Activated CD4-positive, alpha-beta T cell treated with anti-CD3 and anti-CD28 coated beads, Interleukin-2, amount 50 U/mL, for 1 hour (primary cell): ENCODE measurements at places on chromosomes 3 and 15.
A peak's percentile ranks its signal among the peaks of the same experiment; 100 is the strongest.

- no peak for DNase-seq
Observed at GRCh38 chr3:66335671-66336070, 114.9 kb downstream of the SLC25A26 start.

GRCh38 chr3:13110678-13111116 is 37.5 kb upstream of the IQSEC1 start:
- peak; percentile 15 for DNase-seq

DNA sequence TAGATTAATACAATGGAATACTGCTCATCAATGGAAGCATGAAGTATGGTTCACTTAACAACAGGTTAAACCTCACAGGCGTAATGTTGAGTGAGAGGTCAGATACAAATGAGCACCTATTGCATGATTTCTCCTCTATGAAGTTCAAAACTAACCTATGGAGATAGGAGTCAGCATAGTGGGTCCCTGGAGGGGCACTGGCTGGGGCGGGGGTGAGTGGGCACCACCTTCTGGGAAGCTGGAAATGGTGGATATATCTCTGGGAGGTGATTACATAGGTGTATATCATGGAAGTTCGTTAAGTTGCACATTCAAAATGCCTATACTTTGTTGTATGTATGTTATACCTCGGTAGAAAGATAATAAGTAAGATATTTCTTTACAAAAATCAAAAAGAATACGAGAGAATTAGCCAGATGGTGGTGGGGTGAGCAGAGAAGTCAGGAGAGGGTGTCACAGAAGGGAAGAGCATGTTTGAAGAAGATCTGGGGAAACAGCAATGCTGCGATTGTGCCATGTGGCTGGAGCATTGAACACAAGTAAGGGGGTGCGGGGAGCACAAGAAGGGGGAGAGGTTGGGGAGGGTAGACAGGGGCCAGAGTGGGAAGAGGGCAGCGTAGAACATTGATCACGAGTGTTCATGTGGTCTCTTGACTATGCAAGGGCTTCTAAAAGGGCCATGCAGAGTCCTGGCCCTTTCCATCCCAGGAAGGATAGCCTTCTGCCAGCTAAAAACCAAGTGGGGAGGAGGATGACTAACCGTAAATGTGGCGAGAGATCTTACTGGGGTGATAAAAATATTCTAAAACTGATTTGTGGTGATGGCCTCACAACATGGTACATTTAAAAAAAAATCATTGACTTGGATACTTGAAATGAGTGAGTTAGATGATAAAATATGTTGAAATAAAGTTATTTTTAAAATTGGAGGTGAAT is 30.2 kb downstream of the ITGA11 start:
- DNase-seq: no peak

DNA sequence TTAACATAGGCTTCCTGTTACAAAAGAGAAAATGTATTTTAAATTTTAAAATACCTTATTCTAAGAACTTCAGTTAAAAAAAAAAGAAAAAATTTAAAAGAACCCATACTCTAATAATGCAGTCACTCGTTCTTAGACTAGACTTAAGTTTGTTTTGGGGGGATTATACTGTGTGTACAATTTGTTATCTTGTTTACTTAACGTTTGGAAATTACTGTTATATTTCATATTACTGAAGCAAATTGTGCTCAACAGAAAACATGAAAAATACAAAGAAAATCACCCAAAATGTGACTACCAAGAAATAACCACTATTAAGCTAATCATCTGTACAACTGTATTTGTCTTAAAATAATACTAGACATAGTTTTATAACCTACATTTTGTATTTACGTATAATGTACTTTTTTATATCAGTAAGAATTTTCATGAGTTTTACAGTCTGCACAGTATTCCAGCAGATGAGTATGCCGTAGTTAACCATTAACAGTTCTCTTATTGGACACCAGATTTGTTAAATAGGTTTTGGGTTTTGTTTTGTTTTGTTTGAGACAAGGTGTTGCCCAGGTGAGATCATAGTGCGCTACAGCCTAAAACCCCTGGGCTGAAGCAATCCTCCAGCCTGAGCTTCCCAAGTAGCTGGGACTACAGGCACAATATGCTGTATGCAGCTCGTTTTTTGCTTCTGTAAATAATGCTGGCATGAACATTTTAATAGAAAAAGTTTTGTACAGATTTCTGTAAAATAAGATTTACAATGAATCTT is 88.8 kb upstream of the CHD2 start:
- no peak for DNase-seq

GRCh38 chr3:34203386-34203785 is 405.0 kb downstream of the PDCD6IP start:
- DNase-seq: no peak

DNA sequence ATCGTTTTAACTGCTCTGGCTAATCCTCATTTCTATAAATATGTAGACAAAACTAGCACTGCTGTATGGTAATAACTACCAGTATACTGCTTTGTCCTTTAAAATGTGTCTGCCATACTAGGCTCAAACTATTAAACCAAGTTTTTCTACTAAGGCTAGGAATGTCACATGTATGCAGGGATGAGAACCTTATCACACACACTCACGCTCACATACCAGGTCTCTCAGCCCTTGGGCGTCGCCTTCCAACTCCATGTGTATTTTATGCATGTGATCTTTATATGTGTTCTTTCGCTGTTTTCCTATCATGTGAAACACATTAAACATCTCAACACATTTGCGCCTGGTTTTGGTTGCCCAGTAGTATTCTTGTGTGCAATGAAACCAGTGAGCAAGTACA is 32.6 kb downstream of the ATP2C1 start:
- DNase-seq: no peak

GRCh38 chr3:41975416-41976103 is 13.7 kb upstream of the ULK4 start:
- DNase-seq: no peak

DNA sequence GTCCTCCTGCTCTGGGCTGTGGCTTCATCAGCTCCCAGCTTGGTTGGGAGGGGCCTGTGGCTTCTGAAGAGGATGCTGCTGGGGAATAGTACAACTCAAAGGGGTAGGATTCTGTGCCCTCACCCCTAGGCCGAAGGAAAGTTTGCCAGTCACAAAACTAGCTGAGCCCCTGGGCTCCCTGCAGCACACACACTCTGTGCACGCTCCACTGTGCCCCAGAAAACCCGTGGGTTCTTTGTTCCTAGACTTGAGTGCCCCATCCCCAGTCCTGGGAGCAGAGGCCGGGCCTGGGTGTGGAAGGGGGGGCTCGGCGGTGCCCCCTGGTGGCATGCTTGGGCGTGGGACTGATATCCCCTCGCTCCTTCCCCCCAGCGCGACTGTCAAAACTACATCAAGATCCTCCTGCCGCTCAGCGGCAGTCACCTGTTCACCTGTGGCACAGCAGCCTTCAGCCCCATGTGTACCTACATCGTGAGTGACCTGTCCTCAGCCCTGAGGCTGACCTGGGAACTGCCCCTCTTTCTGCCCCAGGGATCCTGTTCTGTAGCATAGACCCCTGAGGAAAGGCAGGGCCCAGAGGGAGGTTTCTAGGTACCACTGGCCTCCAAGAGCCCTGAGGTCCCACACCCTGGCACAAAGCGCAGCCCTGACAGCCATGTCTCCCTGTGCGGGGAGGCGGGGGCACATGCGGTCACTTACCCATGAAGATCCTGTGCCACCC is 14.2 kb downstream of the CIB1 start:
- peak; percentile 58 for DNase-seq

- DNase-seq: no peak
Observed at GRCh38 chr3:23830869-23831484, 25.2 kb downstream of the UBE2E1 start.

DNA sequence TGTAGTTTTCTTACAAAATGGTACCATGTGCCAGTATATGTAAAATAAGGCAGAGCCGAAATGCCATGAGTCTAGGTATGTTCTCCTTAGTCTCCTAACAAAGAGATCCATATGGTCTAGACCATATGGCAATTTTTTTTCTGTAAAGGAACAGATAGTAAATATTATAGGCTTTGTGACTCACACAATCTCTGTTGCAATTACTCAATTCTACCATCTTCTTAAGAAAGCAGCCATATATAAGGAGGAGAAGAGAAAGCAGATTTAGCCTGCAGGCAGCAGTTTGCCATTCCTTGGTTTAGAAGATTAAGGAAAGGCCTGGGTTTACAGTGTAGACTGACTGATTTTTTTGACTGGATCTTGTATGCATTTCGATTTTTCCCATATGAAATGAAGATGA is 16.3 kb upstream of the BBX start:
- DNase-seq: no peak

DNA sequence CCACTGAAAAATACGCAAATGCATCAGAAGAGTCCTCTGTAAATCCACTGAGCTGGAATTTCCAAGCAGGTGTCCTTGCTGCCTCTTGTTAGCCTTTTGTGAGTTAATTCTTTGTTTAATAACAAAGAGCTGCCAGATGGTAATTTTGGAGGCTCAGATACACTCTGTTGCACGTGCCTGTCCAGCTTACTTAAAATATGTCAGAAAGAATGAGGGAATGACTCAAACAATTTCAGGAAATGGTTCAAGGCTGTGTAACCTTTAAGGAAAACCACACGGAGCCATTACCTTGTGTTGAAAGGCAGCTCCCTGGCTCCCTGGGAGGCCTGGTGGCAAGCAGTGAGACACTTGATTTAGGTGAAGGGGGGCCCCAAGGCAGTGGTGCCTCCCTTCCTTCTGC is 302.2 kb upstream of the CTDSPL start:
- no peak for DNase-seq

DNA sequence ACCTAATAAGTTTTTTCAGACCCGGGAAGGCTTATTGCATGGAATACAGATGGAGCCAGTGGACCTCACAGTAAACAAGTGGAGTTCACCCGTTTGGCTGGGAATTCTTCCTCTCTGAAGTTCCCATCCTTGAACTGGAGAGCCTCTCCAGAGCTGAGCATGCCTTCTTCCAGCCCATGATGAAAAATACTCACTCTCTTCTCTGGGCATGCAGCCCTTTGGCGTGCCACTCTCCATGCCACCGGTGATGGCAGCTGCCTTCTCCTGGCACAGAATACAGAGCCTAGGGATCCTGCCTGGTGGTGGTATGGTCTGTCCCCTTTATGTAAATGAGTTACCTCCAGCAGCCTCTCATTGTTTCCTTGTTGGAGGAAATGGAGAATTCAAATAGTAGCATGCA is 150.8 kb downstream of the LEKR1 start:
- DNase-seq: no peak
